ENCODE measurements at places on chromosomes 13 and 19.

GRCh38 chr19:4352701-4353121 lies 9.3 kb downstream of the MPND start:
- no peak for DNase-seq

DNA sequence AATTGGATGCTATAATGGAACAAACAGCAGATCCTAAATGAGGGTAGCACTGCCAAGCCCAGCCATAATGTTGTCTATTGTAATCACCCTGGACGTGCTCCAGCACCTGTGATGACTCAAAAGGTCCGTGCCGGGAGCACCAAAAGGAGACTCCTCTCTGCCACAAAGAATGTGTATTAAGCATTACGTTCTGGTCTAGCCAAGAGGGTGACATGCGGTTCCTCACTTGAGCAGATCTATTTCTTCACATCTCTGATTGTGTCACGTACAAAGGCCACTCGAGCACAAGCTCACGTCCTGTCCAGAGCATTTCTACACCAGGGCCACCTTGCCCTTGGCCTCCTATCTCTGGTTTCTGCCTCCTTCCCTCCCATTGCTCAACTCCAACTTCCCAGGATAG lies 219.9 kb upstream of the IRS2 start:
- DNase-seq: peak; percentile 42

- DNase-seq: no peak
These were observed 3.3 kb downstream of the DOT1L start for GRCh38 chr19:2166741-2167738.

- DNase-seq: peak; percentile 71
These were observed 3.7 kb downstream of the KCNC3 start for GRCh38 chr19:50325310-50326100.

- DNase-seq: no peak
These were observed 11.1 kb downstream of the GJA3 start for GRCh38 chr13:20149762-20150161.

- no peak for DNase-seq
These were observed 39.2 kb downstream of the MYH14 start for GRCh38 chr19:50242581-50242980.

- DNase-seq: no peak
These were observed 44.8 kb upstream of the ARGLU1 start for GRCh38 chr13:106612688-106613087.

DNA sequence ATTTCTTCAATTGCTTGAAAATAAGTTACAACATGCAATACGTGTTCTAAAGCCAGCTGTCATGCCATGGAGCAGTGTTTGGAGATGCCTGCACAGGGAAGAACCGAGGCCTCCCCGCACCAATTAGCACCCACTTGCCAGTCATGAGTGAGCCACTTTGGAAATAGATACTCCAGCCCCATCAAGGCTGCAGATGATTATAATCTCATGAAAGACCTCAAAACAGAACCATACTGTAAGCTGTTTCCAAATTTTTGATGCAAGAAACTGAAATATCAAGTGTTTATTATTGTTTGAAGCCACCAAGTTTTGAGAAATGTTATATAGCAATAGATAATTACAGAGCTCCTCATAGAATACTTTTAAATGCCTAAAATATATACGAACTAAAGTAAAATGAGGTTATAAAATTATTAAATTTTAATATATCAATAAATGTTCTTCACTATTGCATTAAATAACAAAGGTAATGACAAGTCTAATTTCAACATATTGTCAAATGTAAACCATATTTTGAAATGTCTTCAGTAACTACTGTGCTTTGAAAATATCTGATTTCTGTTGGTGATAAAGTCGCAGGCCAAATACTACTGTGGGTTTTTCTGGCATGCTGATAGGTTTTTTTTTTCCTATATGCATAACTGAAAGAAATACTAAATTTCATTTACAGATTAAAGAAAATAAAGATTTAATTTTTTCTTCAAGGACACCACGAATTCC lies 43.0 kb downstream of the DIAPH3 start:
- no peak for DNase-seq

- peak; percentile 54 for DNase-seq
These were observed 625.6 kb downstream of the DCT start for GRCh38 chr13:93853912-93854311.

GRCh38 chr13:43515531-43515930 lies 271.2 kb downstream of the ENOX1 start:
- DNase-seq: no peak

Data from NCI-H2081 (cell line).